ENCODE measurements at places on chromosomes 13 and 19.

- DNase-seq: no peak
Observed at GRCh38 chr13:46124531-46124966, 19.7 kb upstream of the CPB2 start.

- DNase-seq: no peak
Observed at GRCh38 chr19:12092956-12093355, 28.4 kb downstream of the ZNF844 start.

- no peak for DNase-seq
Observed at GRCh38 chr19:46616631-46617322, 8.1 kb downstream of the PTGIR start.

DNA sequence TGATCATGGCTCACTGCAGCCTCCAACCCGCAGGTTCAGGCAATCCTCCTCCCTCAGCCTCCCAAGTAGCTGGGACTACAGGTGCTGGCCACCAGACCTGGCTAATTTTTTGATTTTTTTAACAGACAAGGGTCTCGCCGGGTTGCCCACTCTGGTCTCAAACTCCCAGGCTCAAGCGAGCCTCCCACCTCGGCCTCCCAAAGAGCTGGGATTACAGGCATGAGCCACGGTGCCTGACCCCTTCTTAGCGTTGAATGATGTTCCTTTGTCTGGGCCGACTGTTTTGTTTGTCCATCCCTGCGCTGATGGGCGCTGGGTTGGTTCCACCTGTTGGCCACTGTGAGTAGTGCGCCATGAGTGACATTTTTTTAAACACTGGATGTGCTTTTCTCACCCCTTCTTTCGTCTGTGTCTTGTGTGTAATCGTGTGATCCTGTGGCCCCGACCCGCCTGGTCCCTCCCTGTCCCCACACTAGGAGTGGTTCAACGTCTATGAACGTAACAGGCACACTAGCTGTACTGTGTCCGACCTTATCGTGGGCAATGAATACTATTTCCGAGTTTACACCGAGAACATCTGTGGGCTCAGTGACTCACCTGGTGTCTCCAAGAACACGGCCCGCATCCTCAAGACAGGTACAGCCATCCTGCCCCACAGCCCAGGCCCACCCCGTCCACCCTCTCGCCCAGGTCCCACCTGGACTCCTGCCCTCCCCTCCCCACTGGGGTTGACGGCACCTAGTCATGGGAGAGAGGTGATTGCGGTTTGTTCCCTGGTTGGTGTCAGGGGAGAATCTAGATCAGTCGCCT is 15.0 kb upstream of the EMC10 start:
- DNase-seq: peak; percentile 68

DNA sequence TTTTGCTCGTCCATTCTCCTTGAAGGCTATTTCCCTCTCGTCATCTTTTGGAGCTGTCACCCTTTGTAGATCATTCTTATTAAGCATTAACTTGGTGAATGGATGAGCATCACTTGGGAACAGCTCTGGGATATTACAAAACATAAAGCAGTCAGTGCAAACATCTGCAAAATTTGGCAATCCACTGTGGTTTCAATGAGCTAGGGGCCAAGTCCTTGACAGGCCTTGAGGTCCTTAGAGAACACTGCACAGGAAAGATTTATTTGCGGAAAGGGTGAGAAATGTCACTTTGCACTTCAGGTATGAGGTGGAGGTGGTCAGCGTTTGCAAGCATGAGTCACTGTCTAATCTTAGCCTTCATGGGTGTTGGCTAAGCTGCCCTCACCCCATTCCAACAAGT is 239.7 kb upstream of the MAB21L1 start:
- DNase-seq: no peak

DNA sequence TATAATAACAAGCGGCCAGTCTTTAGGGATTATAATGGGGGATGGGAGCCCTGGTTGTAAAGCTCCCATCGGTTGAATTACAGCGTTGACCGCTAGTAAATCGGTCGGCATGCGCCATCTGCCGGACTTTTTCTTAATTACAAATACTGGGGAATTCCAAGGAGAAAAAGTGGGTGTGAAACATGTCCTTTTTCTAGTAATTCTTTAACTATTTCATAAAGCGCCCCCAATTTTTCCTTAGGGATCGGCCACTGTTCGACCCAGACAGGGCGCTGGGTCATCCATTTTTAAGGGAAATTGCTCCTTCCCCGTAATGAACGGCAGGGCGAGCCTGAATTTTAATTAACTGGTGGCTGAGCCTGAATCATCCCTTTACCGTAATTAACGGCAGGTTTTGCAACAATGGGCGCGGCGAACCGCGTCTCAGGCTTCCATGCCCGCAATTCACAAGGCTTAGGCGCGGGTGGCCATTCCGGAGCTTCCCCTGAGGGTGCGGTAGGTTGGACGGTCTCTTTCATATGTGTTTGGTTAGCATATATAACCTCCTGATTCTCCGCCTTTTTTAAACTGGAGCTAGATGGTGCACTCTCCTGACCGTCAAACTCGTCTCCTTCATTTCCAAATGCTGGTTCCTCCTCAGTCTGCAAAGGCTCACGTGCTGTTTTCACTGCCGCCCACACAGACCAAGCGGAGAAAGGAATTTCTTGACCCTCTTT is 30.2 kb upstream of the EVI5L start:
- DNase-seq: peak; percentile 82

- no peak for DNase-seq
Observed at GRCh38 chr13:38264363-38265131, 85.1 kb upstream of the UFM1 start.

- no peak for DNase-seq
Observed at GRCh38 chr13:42495255-42495654, 78.7 kb upstream of the TNFSF11 start.

GRCh38 chr13:33932769-33933406 is 114.9 kb downstream of the RFC3 start:
- DNase-seq: no peak

DNA sequence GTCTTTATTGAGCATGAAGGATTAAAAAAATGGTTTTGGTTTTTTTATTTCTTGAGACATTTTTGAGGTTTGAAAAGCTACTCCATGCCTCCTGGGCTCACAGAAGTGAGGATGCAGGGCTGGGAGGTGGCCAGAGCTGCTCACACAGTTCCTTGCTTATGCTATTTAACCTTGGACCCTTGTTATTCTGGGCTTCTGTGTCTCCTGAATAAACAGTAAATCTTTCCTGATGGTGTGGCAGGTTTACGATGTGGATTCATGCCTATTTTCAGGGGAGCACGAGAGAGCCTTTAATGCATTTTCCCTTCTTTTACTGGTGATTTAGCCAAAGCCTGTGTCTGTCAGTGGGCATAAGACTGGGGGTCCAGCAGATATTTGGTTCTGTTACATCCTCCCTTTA is 34.3 kb upstream of the PCDH8 start:
- DNase-seq: no peak

- DNase-seq: no peak
Observed at GRCh38 chr13:69474011-69474685, 633.5 kb upstream of the ATXN8OS start.

DNA sequence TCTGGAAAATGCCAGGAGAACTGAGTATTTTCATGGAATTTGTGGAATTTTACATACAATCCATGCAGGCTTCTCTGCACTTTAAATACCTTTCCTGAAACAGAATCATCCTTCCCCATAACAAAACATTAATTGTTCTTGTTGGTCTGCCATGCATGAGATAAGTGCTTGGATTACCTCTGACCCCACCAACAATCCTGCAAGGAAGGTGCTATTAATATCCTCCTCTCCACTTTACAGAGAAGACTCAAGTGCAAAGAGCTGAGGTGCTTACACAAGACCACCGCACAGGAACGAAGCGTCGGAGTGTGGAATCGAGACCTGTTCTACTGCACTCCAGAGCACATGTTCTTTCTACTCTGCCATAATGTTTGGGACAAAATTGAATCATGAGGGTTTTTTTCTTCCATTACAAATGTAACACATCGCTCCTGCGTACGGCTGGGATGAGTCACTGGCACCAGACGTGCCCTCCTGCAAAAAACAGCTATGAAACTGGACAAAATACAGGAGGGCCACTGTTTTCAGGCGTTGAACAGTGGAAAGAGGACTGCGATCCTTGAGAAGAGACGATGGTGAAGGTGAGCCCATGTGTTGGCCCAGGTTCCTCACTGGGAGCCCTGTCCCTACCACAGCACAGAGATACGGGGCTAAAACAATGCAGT is 12.9 kb upstream of the LRRC4B start:
- no peak for DNase-seq

GRCh38 chr19:54952591-54953344 is 5.4 kb upstream of the NLRP7 start:
- DNase-seq: no peak

GRCh38 chr13:28854657-28855056 is 34.5 kb downstream of the MTUS2 start:
- no peak for DNase-seq

GRCh38 chr13:31046711-31047279 is 114.3 kb downstream of the TEX26 start:
- no peak for DNase-seq

All from ureter (tissue), 1 donor.